ENCODE measurements at places on chromosomes 2 and 18.
A peak's percentile ranks its signal among the peaks of the same experiment; 100 is the strongest.

DNA sequence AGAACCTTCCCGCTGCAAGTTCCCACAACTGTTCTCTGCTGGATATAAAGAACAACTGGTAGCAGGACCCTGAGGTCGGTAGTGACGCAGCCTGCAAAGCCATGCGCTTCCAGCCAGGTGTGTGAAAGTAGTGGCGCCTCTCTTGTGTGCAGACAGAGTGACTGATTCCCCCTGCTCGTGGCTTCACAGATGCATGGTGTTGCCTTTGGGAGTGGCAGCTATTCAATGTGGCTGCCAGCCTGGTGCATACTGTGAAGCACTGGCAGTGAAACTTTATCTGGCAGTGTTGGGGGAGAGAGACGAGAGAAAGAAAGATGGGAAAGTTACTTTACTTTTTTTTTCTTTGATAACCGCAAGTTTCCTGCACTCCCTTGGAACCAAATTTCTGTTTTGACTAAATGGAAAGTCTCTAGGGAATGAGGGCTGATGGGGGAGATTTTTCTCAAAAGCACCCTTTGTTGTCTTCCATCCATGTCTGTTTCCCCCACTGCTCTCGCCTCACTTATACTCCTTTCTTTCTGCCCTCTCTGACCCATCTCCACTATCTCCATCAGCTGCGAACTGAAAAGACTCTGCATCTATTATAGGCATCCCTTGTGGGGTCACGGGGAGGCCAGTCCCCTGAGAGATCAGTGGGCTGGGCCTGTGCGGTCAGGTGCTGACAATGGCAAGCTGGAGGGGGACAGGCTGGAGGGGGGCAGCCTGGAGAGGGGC, 90.0 kb upstream of the TNP1 start:
- no peak for DNase-seq

DNA sequence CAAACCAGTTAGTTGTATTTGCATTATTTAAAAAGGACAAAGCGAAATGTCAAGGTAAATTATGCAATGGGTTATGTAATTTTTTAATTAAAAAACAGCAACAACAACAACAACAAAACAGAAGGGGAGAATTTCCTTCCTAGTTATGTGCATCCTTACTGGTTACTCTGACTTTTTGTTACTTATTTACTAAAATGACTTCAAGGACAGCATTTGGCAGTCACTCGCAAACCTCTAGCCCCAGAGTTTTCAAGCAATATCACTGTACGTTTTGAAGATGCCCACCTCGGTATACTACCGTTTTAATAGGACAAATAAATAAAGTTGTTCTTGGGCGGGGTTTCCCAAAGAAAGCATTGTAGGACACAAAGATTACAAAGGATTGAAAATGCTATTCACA, 24.7 kb upstream of the MRO start:
- no peak for DNase-seq

GRCh38 chr2:39394516-39394961, 42.5 kb downstream of the MAP4K3 start:
- DNase-seq = no peak

- DNase-seq = no peak
These were observed 514.6 kb upstream of the ZEB2 start for GRCh38 chr2:145034511-145034910.

- DNase-seq = no peak
These were observed 60.9 kb downstream of the RPE start for GRCh38 chr2:210063306-210063705.

- DNase-seq = peak; percentile 54
These were observed 2.8 kb downstream of the PREPL start for GRCh38 chr2:44358503-44358902.

- no peak for DNase-seq
These were observed 89.3 kb downstream of the AGAP1 start for GRCh38 chr2:235583144-235583543.

- no peak for DNase-seq
These were observed 80.9 kb downstream of the ZEB2 start for GRCh38 chr2:144438801-144439631.

DNA sequence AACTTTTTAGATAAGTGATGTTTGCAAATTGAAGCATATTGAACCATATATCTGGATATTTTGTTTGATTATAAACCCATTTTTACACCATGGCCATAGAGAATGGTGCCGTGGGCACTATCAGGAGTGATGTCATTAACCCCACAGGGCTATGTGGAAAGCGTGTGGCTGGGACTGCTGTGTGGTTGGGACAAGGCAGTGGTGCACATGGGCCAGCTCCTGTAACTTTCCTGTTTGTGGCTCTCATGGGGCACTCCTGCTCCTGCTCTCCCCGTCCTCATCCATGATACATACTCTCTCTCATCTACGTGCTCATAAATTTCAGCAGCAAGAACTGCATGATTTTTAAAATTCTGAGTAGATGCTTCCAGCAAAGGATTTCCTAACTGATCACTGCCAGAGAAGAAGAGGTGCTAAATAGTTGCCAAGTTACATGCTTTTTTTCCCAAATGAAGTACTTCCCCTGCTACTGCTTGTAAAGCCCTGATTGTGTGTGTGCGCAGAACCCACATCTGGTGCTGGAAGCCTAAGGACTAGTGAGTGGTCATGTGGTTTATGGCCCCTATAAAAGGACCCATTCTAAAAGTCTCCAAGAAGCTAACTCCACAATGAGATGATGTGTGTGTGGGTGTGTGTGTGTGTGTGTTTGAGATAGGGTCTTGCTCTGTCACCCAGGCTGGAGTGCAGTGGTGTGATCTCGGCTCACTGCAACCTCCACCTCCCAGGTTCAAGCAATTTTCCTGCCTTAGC, 240.8 kb downstream of the NEDD4L start:
- no peak for DNase-seq

- DNase-seq = no peak
These were observed 601.2 kb downstream of the ADCYAP1 start for GRCh38 chr18:1505856-1506255.

DNA sequence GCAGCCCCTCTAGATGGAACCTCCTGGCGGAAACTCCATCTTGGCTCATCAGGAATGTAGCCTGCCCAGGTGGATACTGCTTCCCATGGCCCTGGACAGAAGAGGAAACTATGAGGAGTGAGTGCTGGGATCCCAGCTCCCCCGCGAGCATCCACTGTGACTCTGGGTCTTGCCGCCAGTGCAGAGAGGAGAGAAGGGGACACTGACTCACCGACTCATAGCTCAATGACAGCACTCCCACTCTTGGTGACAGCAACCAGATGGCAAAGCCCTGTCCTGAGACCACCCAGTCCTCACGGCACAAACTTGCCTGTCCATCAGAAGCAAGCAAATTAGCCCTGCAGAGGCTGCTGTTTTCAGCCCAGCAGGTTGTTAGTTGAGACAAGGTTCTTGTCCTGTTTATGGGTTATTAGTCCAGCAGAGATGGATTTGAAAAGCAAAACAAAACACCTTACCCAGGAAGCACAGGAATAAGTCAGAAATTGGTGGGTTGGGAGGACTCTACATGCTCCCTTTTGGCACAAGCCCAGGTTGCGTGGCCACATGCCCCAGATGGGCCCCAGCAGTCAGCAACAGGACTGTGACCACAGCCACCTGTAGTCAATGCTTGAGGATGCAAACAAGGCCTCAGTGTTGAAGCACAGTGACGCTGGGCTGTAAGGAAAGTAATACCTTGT, 111.5 kb upstream of the GLI2 start:
- no peak for DNase-seq

- no peak for DNase-seq
These were observed 137.4 kb downstream of the NFATC1 start for GRCh38 chr18:79533146-79533545.

DNA sequence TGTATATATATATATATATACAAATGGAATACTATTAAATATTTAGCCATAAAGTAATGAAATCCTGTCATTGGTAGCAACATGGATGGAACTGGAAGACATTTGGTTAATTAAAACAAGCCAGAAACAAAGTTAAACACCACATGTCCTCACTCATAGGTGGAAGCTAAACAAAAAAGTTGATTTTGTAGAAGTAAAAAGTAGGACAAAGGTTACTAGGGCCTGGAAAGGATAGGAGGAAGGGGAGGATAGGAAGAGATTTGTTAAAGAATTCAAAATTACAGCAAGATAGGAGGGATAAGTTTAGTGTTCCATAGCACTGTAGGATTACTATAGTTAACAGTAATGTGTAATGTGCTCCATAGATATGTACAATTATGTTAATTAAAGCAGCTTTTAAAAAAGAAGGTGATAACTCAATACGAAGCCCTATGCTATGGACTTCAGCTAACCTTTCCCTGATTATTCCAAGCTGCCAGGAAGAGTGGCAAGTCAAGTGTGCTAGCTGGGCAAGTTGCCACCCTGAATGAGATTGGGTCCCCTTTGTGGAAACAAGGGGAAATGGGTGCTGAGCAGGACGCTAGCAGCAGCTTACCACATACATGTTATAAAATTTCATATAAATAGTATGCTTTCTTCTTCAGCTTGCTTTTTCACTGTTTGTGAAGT, 12.3 kb downstream of the MERTK start:
- no peak for DNase-seq

DNA sequence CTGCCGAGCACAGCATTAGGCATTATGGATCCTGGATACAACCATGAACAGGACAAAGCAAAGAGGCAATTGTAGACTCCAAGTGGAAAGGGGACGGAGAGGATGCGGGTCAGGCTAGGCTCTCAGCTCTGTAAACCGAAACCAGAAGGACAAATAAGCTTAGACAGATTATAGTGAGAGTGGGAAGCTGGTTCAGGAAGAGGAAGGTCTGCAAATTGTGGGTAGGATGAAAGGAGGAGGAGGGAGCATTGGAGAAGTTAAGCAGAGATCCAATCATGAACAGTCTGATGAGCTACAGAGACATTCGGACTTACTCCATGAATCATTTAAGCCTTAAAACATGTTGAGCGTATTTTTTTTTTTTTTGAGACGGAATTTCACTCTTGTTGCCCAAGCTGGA, 3.0 kb downstream of the MSH6 start:
- DNase-seq = no peak

- peak; percentile 40 for DNase-seq
These were observed 126.0 kb downstream of the OSBPL1A start for GRCh38 chr18:24271381-24272228.

DNA sequence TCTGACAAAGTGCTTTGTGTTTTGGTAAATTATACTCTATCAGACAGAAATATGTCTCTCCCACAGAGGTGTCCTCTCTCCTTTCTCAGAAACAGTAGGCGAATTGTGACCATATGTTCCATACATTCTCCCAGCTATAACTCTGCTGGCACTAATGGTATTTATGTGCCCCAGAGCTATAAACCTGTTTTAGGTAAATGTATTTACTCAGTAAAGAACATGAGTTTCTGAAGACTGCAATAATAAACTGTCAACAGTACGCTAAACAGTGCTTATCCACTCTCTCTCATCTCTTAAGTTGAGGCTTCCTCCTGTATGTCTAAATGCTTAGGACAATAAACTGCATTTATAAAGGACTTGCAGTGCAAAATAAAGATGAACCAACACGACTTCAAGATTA, 58.5 kb downstream of the ITGA4 start:
- DNase-seq = no peak

DNA sequence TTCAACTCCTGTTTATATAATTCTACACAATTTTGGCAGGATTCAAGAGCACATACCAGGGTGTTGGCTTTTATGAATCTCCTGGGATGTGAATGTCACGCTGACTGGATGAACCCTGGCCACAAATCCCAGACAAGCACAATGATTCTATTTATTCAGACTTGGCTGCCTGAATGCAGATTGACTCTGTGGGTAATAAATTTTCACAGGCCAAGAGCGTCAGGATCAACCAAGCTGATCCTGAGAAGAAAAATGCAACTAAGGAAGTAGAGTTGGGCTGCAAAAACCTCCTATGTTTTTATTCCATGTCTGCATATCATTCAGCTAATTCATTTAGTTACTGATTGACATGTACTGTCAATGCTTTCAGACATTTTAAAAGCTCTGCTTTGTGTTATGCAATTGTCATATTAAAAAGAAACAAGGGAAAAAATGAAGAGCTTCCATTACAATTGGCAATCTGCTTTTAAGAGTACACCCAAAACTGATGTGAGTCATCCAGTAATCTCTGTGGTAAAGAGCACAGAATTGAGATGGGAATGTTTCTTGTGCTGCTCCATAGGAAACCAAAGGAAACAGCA, 173.0 kb upstream of the REV1 start:
- no peak for DNase-seq

- no peak for DNase-seq
These were observed 38.5 kb downstream of the ANO7 start for GRCh38 chr2:241226723-241227572.

DNA sequence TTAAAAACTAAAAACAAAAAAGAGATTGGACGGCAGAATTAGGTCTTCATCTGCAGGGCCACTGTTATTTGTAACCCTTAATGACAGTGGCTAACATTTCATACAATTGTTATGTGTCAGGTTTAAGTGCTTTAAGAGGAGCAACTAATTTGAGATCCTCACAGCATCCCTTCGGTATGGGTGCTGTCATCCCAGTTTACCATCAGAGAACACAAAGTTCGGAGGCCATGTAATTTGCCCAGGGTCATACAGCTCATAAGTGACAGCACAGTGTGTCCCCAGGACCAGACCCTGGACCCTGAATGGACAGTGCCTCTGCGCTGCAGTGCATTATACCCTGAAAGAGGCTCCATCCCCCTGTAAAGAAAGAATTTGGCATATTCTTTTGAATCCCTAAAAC, 114.7 kb downstream of the FEZ2 start:
- no peak for DNase-seq

GRCh38 chr2:16050261-16050907, 110.0 kb downstream of the MYCN start:
- no peak for DNase-seq

- no peak for DNase-seq
These were observed 505.5 kb upstream of the ZEB2 start for GRCh38 chr2:145025382-145025781.

GRCh38 chr2:42053791-42054701, 6.2 kb downstream of the PKDCC start:
- DNase-seq = no peak

DNA sequence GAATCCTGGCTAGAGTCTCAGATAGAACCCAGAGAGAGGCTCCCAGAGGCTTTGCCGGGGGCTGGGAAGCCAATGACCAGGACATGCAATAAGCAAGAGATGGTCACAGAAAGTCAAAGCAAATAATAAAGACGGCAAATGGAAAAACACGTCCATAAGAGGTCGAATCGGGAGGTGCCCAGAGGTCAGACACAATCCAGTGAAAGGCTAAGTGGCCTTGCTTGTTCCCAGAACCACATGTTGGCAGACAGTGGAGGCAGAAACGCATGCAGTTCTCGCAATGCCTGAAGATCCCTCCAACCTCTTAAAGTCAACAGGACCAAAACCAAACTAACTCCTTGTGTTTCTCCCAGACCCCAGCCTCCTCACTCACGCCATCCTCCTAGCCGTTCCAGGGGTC, 3.0 kb downstream of the CYB5A start:
- DNase-seq = no peak

GRCh38 chr2:15905986-15906491, 34.3 kb upstream of the MYCN start:
- DNase-seq = no peak

All from activated T-cell treated with anti-CD3 and anti-CD28 coated beads, Interleukin-2, amount 50 U/mL, for 48 hours (primary cell).